ENCODE measurements at places on chromosomes 16 and 17.

DNA sequence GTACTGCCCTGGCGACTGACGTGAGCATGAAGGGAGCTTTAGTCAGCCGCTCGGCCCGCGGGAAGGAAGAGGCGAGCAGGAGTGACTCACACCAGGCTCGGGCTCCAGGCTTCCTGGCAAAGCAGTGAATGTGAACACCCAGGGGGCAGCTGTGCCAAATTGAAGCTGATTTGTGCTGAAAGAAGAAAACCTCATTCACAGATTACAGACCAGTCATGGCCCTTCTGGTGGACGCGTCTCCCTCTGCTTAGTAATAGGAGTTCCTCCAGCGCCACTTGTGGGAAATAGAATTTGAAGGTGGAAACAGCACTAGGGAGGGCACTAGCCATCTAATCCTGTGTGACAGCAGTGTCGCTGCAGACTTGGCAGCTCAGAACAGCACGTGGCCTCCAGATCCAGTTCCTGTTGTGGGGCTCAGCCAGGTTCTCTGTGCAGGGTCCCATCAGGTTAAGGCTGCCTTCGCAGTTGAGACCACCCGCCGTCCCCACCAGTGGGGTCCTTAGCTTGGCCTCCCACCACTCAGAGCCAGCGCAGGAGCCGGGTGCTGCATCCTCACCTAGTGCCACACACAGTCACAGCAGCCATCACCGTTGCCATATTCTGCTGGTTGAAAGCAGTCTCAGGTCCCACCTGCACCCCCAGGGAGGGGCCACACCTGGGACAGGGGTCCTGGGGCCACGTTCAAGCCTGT, 164.5 kb upstream of the CHMP6 start:
- DNase-seq: peak; percentile 84

- no peak for DNase-seq
These were observed 7.0 kb downstream of the TMC8 start for GRCh38 chr17:78137392-78138203.

DNA sequence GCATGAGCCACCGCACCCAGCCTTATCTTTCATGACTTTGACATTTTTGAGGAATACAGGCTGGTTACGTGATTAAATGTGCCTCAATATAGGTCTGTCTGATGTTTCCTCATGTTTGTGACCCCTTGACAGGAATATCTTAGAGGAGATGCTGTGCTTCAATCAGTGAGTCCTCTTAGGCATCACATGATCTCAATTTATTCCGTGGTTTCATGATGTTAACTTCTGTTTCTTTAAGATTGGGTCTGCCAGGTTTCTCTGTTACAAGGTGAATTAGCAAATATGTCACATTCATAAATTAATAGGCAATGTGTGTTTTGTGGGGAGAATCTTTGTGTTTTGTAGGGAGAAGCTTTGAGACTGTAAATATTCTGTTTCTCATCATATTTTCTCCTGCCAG, 3.3 kb downstream of the STXBP4 start:
- no peak for DNase-seq

GRCh38 chr17:21299981-21300600, 15.6 kb downstream of the MAP2K3 start:
- DNase-seq: no peak

GRCh38 chr16:69276148-69277115, 34.7 kb upstream of the VPS4A start:
- peak; percentile 88 for DNase-seq

- DNase-seq: no peak
These were observed 39.0 kb downstream of the SOST start for GRCh38 chr17:43719578-43719977.

- no peak for DNase-seq
These were observed 82.7 kb upstream of the PIRT start for GRCh38 chr17:10920558-10921108.

DNA sequence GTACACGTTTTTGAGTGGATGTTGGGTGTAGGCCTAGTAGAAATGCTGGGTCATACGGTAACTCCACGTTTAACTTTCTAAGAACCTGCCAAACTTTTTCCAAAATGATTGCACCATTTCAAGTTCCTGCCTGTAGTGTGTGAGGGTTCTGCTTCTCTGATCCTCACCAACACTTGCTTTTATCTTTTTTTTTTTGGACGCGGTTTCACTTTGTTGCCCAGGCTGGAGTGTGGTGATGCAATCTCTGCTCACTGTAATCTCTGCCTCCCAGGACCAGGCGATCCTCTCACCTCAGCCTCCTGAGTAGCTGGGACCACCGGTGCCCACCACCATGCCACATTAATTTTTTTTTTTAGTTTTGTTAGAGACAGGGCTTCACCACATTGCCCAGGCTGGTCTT, 23.5 kb downstream of the ZNF750 start:
- DNase-seq: no peak

- DNase-seq: no peak
These were observed 272.4 kb downstream of the IRF8 start for GRCh38 chr16:86171329-86171728.

DNA sequence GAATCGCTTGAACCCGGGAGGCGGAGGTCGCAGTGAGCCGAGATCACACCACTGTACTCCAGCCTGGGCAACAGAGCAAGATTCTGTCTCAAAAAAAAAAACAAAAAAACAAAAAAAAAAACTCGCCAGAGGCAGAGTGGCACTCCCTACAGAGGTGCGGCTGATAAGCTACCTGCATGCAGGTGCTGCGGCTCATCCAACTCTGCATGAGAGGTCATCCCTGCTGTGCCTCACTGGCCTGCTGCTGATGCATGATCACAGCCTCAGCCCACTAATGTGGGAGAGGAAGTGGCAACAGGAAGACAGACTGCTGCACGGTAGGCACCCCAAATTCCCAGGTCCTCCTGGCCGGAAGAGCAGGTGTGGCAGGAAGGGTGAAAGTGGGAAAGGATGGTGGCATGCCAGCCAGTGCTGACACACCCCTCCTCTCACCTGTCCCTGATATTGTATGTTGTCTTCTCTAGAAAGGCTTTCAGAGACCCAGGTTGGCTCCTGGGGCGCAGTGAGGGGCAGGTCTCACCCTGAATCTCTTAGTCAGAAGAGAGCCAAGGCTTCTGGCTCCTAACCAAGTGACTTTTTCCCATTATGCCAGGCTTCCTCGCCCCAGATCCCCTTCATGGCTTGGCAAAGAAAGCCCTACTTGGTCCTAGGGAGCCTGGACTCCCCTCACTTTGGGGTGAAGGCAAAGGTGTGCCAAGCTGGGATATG, 11.8 kb downstream of the NXPH3 start:
- DNase-seq: no peak

GRCh38 chr16:27972500-27972899, 91.0 kb downstream of the GSG1L start:
- DNase-seq: no peak

- peak; percentile 57 for DNase-seq
These were observed 105.0 kb downstream of the ZNF778 start for GRCh38 chr16:89322321-89323119.

DNA sequence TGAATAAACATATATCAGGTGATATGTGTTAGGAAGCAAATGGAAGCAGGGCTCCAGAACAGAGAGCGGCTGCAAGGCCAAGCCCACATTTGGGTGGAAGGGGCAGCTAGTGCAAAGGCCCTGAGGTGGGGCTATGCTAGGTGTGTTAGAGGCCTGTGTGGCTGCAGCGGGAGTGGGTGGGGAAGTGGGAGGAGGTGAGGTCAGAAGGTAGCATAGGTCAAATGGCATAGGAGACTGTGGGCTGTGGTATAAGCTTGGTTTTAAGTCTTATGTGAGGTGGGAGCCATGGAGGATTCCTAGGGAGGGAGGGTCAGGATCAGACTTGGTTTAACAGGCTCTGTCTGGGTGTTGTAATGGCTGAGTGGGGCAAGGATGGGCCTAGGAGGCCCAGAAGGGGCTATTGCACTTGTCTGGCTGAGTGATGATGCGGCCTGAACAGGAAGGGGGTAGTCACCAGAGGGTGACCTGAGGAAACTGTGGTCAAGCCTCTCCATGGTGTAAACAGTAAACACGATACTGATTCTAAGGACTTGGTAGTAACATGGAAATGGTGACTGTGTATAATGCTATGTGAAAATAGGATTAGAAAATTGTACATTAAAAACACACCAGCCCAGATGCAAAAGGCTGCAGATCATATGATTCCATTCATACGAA, 31.1 kb downstream of the RAI1 start:
- no peak for DNase-seq

DNA sequence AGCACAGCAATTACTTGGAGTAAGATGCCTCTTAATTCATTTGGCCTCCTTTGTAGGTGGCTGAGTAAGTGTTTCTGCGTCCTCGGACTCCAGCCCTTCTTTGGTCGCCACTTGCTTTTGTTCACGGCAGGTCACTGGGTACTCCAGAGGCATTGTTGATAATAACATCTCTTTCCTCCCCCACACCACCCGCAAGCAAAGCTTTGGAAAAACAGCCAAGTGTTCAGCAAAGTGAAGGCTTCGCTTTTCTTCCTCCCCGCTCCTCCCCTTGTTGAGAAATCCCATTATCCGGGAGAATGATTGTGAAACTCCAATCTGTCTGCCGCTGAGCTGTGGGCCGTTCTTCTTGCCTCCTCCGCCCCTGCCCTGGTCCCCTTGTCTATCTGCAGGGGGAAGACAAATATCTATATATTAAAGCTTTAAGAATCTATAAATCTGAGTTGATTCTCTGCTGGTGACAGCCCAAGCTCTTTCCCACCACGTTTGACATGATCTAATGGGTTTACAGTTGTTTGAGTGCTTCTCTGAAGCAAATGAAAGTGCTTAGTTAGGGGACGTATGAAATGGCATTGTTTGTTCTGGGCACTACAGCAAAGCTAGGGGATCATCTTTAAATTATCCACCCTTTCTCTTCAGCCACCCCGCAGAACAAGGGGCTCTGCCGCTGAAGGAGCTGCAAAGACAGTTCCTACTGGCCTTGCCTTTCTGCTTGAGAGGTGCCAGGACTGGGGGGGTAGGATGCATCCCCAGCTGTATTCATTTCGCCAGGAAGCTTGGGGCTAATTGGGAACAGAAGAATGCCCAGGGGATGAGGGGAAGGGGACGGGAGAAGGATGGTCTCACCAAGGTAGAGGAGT, 167.1 kb downstream of the CCDC182 start:
- DNase-seq: no peak

GRCh38 chr16:59116744-59117143, 382.6 kb upstream of the GOT2 start:
- DNase-seq: no peak

DNA sequence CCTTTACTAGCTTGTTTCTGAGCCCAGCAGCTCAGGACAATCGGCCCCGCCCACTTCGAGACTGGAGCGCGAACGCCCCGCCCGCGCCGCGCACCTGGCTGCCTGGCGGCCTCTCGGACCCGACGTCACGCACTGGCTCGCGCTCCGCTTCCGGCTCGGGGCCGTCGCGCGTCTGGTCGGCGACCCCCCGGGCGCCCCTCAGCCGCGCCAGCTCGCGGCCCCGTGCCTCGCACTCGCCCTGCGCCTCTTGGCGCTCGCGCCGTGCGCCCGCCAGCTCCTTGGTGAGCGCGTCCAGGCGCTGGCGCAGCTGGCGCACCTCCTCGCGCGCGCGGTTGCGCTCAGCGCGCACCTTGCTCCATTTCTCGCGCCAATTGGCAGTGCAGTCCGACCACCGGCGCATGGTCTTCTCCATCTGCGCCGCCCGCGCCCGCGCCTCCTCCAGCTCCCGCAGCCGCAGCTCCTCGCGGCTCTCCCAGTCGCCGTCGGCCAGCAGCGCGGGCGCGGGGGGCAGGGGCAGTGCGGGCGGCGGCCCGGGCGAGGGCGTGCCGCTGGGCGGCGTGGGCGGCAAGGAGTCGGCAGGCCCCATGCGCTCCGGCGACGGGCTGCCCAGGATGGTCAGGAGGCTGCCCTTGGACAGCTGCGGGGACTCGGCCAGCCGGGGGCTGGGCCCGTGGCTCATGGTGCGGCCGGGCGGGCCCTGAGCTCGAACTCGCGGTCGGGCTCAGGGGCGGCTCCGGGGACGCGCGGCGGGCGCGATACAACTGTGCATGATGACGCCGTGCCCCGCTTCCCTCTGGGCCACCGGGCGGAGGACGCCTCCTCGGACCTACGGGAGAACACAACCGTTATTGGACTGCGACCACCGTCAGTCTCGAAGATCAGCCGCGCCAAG, 7.6 kb downstream of the CCDC102A start:
- no peak for DNase-seq

- no peak for DNase-seq
These were observed 25.6 kb downstream of the CREBBP start for GRCh38 chr16:3854750-3855541.

GRCh38 chr16:65509172-65509571, 387.3 kb upstream of the CDH11 start:
- DNase-seq: no peak

DNA sequence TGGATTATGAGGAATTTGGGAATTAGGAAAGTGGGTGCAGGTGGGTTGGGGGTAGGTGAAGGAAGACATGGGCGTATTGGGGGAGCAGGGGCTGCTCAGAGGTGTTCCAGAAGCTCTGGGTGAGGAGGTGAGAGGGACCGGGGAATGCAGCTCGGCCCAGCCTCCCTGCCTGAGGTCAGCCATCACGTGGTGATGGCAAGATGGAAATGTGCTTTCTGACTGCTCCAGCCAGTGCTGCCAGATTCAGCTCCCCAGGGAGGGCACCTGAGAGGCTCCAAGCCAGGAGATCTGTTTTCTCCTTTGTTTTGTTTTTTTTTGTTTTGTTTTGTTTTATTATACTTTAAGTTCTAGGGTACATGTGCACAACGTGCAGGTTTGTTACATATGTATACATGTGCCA, 35.2 kb upstream of the STH start:
- DNase-seq: no peak

DNA sequence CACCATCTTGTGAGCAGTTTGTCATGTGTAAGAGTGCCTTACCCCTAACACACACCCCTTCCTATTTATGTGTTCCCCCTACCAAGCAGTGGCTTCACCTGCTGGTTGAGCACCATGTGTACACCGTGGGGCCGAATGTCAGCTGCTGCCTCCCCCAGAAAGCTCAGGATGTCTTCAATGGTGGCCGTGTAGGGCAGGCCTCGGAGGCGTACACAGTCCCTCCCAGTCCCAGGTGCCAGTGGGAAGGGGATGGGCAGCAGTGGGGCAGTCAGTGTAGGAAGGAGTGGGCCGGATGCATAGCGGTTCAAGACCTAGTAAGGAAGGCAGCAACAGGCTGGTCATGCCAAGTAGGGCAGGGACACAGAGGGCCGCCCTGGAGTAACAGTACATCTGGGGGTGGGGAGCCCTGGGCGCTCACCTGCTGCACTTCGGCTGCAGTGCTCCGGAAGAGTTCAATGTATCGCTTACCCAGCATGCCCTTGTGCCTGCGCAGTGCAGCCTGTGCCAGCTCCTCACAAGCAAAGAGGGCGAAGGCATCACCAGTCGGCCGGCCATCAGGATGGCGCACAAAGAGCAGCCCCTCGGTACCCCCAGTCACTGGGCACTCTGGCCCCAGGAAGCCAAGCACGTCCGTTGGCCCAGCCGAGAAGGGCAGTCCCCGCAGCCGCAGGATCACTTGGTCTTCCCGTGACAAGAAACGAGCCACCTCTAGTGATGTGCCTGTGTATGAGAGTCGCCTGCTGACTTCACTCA, 4.4 kb downstream of the ESRP2 start:
- no peak for DNase-seq

- no peak for DNase-seq
These were observed 189.9 kb downstream of the ZFHX3 start for GRCh38 chr16:72857834-72858664.

GRCh38 chr17:73257516-73257915, 4.2 kb downstream of the CPSF4L start:
- DNase-seq: no peak

Data from smooth muscle cell of the brain vasculature (primary cell).